ENCODE measurements at places on chromosomes 11 and 22.

DNA sequence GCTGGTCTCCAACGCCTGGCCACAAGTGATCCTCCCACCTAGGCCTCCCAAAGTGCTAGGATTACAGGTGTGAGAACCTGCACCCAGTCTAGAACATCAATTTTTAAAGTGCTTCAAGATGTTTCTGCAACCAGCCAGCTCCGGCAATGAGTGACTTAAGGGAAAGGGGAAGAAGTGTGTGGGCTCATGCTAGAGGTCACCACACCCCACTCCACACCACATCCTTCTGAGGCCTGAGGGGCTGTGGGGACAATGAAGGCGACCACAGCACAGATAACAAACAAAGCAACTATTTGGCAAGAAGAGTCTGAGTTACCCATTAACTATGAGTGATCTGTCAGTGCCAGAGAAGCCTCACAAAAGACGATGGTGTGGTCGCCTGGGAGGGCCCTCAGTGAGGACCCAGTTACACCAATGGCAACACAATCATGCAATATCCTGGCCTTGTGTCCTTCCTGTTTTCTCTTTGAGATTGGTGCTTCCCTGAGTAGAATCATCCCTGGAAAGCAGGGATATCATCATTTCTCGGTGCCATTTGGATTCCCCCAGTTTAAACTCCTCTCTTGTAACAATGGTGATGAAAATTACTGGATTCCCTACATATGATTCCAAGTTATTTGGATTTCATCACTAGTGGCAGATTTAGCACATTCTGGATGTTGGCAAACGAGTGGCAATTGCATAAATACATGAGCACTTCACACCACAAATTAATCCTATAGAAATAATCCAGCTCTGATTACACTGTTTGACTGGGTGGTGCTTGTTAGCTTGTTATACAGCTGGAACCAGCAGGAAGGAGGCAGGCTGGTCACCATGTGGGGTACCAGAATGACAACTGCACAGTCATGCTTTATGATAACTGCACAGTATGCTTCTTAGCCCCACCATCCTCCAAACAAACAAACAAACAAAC, 18.4 kb downstream of the ABTB2 start:
- DNase-seq, result peak; percentile 29

- no peak for DNase-seq
These were observed 12.8 kb upstream of the FGF4 start for GRCh38 chr11:69787906-69788305.

DNA sequence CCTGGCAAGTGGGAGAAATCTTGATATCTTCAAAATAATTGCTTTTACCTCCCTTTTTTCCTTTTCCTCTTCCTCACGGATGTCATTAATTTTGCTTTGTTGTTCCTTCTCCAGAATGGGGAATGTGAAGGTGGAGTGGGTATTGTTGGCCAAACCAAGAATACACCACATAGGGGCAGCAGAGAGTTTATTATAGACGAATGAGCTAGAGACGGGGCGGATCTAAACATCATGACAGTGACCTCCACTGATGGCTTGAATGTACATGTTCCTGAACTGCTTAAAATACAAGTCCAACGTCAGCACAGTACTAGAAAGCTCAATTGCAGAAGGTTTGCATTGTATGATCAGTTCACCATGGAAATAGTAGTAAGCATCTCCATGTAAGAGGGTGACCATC, 122.3 kb upstream of the SNX19 start:
- DNase-seq, result peak; percentile 23

GRCh38 chr22:48261706-48262105, 1499.3 kb downstream of the TBC1D22A start:
- no peak for DNase-seq

GRCh38 chr11:120306519-120307242, 18.4 kb upstream of the TLCD5 start:
- no peak for DNase-seq

- DNase-seq, result peak; percentile 81
These were observed at the start of gene ARHGAP42 for GRCh38 chr11:100687054-100687629. Gene ARHGAP42 (plus strand): TSS chr11:100687288. CDS start chr11:100687679, 391 bp downstream.
